ENCODE measurements at places on chromosomes 2 and 18.

GRCh38 chr2:234533626-234534025, 36.7 kb upstream of the ARL4C start:
- DNase-seq: no peak

DNA sequence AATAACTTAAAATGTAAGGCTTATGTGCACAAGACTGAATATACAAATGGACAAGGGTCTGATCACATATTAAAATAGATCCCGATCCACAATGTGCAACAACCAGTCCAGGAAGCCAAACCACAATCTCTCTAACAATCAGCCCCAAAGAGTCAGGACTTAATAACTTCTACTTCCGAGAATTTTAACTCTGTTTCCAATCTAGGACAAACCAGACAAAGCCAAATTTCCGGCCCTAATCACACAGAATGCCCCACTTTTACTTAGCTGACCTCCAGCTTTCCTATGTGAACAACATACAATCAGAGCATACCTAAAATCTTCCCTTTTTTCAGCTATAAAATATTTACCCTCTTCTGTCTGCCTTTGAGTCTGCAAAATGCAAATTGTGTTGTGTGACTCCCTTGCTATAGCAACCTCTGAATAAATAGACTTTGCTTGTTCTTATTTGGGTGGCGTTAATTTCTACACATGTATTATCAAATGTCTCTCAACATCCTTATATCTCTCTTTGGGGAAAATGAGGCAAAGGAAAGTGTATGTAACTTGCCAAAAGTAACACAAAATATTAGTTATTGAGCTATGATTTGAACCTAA, 381.9 kb upstream of the MC4R start:
- DNase-seq: no peak

GRCh38 chr18:50360611-50361010, 14.2 kb upstream of the SKA1 start:
- no peak for DNase-seq

- no peak for DNase-seq
Measured at GRCh38 chr2:49021271-49021670, 133.0 kb downstream of the FSHR start.

- no peak for DNase-seq
Measured at GRCh38 chr2:171244466-171244969, 83.8 kb upstream of the TLK1 start.

DNA sequence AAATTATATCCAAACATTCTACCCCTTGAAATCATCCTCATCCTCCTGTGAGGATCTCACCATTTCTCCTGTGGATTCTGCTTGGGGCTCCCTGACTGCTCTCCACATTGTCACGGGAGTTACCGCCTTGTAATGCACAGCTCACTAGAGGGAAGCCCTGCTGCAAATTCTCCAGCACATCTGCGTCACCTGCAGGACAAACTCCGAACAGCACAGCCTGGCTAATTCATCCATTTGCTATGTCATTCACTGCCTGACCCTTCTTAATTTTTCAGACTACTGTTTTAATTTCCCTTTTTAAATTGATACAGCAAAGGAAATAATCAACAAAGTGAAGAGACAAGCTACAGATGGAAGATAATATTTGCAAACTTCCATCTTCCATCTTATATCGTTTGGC, 627.4 kb downstream of the FBXO15 start:
- DNase-seq: no peak

GRCh38 chr18:49274188-49274714, 186.2 kb downstream of the DYM start:
- DNase-seq: no peak

GRCh38 chr18:6521803-6522418, 107.2 kb upstream of the L3MBTL4 start:
- no peak for DNase-seq

GRCh38 chr2:144519934-144520731, at the start of gene ZEB2:
Gene ZEB2, minus strand, starts transcription at chr2:144520119. Its CDS starts 2,769 bp downstream, at chr2:144517350.
- DNase-seq: no peak

DNA sequence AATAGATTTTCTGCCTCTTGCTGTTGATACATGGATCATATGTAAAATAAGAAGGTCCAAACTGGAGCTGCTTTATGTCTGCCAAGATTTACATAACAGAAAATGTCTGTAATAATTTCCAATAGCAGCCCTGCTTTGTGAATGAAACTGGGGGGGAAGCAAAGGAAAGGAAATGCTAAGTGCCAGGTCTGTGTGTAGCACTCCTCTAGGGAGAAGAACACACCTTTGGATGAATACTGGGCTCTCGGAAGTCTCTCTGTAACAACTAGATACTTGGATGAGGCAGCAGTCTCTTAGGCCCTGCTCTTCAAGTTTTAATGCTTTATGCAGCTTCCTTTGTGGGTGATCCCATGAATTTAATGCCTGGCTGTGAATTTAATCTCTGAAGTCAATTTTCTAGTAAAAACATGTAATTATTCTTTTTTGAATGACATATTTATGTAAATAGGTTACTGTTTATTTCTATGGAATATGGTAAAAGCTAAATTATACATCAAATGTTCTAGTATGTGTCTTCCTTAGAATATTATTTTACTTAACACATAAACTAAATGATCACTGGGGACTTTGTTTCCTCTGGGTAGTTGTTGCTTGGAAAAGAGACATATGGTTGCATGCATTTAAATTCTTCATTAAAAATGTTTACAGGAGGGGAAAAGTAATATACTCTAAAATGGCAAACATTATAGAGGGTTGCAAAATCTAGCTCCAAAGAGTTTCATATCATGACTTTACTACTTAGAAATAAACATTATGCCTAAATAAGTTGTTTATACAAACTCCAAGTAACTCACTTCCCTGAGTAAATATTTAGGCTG, 336.6 kb upstream of the CWC22 start:
- DNase-seq: no peak

GRCh38 chr2:231452799-231453508, 11.3 kb downstream of the NCL start:
- no peak for DNase-seq

- no peak for DNase-seq
Measured at GRCh38 chr2:156004459-156004858, 328.1 kb downstream of the NR4A2 start.

GRCh38 chr18:63725682-63726480, 23.1 kb downstream of the SERPINB11 start:
- no peak for DNase-seq

- no peak for DNase-seq
Measured at GRCh38 chr2:81835321-81836000, 1530.9 kb upstream of the LRRTM1 start.

- no peak for DNase-seq
Measured at GRCh38 chr2:21163213-21163612, 39.4 kb downstream of the TDRD15 start.

- DNase-seq: no peak
Measured at GRCh38 chr2:64910523-64910922, 78.7 kb upstream of the SLC1A4 start.

GRCh38 chr2:122955776-122956175, 1069.3 kb upstream of the CNTNAP5 start:
- DNase-seq: no peak

- DNase-seq: no peak
Measured at GRCh38 chr18:7094427-7094826, 23.2 kb downstream of the LAMA1 start.

DNA sequence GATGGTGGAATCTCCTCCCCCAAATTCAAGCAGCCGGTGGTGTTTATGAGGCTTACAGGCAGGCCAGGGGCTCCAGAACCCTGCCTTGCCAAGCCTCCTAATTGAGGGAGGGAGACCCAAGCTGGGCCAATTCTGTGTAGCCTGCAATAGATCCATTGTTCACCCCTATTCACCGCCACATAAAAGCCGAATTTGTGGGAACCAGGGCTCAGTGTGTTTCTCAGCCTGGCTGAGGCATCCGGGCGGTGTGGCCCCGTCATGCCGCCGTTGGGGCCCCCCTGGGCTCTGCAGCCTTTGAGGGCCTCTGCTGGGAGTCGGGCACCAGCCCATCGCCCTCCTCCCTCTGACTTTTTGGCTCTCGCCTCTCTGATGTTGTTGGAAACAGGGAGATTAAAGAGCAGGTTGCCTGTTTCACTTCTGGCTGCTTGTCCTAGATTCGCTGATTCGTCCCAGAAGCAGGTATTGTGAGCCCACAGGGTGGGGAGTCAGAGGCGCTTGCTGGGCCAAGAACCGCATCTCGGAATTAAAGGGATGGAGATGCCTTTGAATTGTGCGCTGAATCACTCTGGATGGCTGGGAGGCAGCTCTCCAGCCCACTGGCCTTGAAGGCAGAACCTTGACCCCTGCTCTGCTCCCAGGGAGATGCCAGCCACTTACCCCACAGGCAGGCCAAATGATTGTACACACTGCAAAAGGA, 14.7 kb upstream of the OTOS start:
- DNase-seq: no peak

DNA sequence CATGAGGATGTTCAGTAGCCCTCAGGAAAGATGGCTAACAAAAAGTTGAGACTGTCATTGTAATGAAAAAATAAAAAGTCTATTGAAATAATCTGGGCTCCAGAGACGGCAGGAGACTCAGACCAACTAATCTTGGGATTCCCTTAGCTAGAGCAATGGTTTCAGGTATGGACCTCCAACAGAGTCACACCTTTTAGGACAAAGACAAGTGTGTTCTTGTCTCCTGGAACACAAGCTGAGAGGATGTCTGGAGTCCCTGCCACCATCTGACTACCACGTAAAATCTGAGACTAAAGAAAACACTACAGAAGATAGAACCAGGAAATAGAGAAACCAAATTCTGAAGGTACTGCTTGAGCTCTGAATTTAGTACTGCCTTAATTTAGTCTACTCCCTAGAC, 103.3 kb upstream of the RBBP8 start:
- no peak for DNase-seq

GRCh38 chr2:232492963-232493700, 5.5 kb upstream of the ECEL1 start:
- no peak for DNase-seq

- DNase-seq: no peak
Measured at GRCh38 chr2:71609029-71609428, 155.7 kb downstream of the DYSF start.

GRCh38 chr2:24313744-24314632, 46.3 kb downstream of the ITSN2 start:
- no peak for DNase-seq

GRCh38 chr2:100571668-100572067, 8.9 kb downstream of the PDCL3 start:
- DNase-seq: no peak

DNA sequence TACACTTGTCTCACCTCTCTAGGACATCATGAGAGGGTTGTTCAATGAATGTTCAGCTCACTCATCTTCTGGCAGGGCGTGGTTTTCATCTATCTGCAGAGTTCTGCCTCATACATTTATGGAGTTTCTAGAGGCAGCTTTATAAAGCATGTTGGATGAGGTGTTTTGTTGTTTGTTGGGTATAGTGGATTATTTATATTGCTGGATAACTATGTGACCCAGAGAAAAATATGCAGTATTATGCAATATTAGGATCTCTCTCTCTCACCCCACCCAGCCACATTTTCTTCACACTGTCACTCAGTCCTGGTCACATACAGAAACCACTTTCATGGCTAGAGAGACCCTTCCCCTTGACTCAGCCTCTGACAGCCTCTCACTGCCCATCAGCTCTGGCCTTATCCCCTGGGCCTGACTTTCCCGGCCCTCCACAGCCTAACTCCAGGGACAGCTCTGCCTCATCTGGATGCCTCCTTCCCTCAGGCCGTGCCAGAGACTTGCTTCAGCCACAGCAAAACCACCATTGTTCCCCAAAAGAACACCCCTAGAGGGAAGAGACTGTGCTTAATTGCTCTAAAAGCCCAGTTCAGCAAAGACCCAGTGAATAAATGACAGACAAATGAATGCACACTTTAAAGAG, 260.3 kb downstream of the MYCN start:
- no peak for DNase-seq

GRCh38 chr18:79926306-79926705, 25.1 kb downstream of the SLC66A2 start:
- no peak for DNase-seq

GRCh38 chr2:241612156-241613016, 24.6 kb downstream of the THAP4 start:
- no peak for DNase-seq

DNA sequence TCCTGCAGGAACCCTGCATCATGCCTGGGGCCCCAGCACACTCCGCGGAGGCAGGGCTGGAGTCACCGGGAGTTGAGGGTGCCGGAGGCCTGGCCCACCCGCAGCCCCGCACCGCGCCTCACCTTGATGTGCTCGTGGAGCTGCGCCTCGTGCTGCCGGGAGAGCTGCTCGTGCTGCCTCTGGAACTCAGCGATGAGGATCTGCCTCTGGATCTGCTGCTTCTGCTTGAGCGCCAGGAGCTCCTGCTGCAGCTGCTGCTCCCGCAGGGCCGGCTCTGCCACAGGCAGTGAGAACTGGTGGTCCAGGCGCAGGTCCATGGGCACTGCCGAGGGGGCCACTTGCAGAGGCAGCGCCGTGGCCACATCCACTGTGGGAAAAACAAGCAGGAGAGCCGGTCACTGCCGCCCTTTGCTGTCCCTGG, 211.1 kb downstream of the HDAC4 start:
- DNase-seq: no peak

- DNase-seq: no peak
Measured at GRCh38 chr2:3940661-3941060, 237.3 kb downstream of the DCDC2C start.

DNA sequence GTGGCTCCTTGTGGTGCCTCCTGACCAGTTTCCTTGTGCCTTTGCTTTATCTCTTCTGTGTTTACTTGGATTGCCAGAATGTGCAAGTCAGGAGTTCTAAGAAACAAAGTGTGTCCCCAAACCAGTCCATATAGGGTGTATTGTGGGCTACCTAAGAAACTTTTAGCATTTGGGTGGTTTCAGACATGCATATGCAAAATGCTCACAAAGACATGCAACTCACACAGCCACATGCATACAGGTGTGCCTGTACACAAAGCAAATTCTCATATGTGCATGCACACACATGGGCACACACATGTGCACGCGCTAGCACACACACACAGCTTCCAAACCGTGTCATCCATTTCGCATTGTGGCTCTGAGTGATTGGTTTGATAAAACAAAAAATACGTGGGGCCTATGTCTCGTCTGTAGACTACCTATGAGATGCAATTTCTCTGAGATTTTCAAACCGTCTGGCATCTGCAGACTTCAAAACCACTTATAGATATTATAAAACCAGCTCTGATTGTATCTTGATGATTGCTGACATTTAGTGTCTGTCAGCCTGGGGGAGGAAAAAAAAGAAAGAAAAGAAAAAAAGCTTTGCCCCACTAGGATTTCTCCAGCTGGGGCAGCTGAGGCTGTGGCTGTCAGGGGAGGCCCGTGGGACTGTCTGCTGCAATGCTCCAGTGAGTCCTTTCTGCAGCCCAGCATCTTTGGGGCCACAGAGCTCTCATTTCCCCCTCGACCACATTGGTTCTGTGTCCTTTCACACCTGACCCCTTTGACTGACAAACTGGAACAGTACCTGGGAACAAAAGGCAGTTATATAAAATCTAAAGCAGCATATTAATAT, 556.1 kb downstream of the CMPK2 start:
- DNase-seq: no peak

GRCh38 chr2:226320076-226320948, 479.3 kb downstream of the IRS1 start:
- DNase-seq: no peak

- DNase-seq: no peak
Measured at GRCh38 chr18:76056471-76057110, 438.5 kb downstream of the ZNF516 start.
